Thoracic aorta (tissue), 2 donors: ENCODE measurements at places on chromosomes 4 and X. TPM values are rescaled to one million over a fixed set of nuclear protein-coding genes. Genes with fewer than 3 reads are reported as not detected.
A peak's percentile ranks its signal among the peaks of the same experiment; 100 is the strongest.

GRCh38 chr4:137663251-137664045 lies 131.2 kb upstream of the PCDH18 start:
- no peaks in the 10 kb centered on the region for H3K27me3 ChIP-seq
- H3K27ac ChIP-seq, result peak overlapping the region; percentile 57
- no peaks in the 10 kb centered on the region for H3K36me3 ChIP-seq
- peaks cover 12% of the 10 kb centered on the region for H3K4me1 ChIP-seq
- DNase-seq, result no peak
- H3K4me3 ChIP-seq, result no peak overlapping the region

The HTN3 gene
- total RNA-seq, result not detected

DNA sequence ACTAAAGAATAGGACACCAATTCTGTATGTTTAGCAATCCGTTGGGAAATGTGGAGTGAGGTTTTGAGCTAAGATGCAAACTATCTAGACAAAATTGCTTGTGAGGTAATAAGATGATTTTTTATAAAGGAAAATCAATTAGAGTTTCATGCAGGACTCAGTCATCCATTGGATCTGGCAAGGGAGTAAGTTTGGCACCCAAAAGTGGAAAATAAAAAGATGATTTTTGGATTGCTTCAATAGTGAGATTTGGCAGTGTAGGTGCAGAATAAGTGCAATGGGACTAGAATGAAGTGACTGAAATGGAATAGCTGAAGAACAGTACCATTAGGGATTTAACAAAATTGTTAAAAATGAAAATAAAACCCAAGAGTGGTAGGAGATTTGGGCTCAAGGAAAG lies 290.5 kb upstream of the EPHA5 start:
- DNase-seq, result no peak
- no peaks in the 10 kb centered on the region for H3K4me1 ChIP-seq
- H3K27me3 ChIP-seq, result no peaks in the 10 kb centered on the region

GRCh38 chr4:185693548-185694215 lies 118.3 kb downstream of the SORBS2 start:
- no peaks in the 10 kb centered on the region for H3K27me3 ChIP-seq
- H3K36me3 ChIP-seq, result no peaks in the 10 kb centered on the region
- DNase-seq, result no peak
- H3K4me1 ChIP-seq, result peaks cover 27% of the 10 kb centered on the region

DNA sequence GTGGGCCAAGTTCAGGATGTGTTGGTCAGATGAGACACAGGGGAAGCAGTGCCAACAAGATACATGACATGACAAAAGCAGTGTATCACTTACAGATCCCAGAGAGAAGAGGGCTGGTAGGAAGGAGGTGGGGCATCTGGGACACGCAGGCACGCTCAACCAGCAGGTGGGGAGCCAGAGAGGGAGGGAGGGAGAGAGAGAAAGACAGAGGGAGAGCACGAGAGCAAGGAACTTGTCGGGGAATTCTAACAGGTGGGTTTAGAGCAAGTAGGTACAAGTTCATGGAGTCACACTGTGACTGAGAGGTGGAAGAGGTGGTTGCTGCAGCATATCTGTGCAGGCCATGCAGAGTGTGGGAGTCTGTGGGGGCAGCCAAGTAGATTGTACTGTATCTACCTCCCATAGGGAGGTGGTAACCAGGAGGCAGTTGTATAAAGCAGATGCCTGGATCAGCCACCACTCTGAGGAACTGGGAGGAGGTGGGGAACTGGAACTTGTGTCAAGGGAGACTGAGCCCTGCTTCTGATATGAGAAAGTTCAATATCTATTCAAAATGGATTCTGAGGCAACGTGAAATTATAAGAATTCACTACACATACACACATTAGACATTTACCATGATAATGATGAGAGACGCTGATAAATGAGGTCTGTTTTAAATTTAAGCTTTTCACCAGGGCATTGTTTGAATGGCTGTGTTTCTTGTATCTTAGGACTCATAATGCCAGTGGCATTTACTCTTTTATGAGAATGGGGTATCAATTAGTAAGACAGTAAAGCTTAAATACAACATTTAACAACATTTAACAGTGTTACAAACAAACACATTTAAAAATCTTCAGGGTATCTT lies 43.7 kb downstream of the BBS12 start:
- H3K27ac ChIP-seq, result no peak overlapping the region
- no peak for DNase-seq
- H3K4me1 ChIP-seq, result no peaks in the 10 kb centered on the region

The MND1 gene
- total RNA-seq, result 3.0 TPM

- no peaks in the 10 kb centered on the region for H3K27me3 ChIP-seq
- DNase-seq, result no peak
- no peak overlapping the region for H3K27ac ChIP-seq
- H3K36me3 ChIP-seq, result no peaks in the 10 kb centered on the region
- no peak overlapping the region for H3K4me3 ChIP-seq
These were observed 391.7 kb upstream of the NWD2 start for GRCh38 chr4:36852856-36853255.

- H3K27ac ChIP-seq, result no peak overlapping the region
- no peaks in the 10 kb centered on the region for H3K36me3 ChIP-seq
- H3K4me3 ChIP-seq, result no peak overlapping the region
- H3K27me3 ChIP-seq, result no peaks in the 10 kb centered on the region
These were observed 48.9 kb upstream of the SPIN3 start for GRCh38 chrX:57044245-57044644.

The NHS gene
- total RNA-seq, result 29.6 TPM
